ENCODE measurements at places on chromosomes 12 and 14.

DNA sequence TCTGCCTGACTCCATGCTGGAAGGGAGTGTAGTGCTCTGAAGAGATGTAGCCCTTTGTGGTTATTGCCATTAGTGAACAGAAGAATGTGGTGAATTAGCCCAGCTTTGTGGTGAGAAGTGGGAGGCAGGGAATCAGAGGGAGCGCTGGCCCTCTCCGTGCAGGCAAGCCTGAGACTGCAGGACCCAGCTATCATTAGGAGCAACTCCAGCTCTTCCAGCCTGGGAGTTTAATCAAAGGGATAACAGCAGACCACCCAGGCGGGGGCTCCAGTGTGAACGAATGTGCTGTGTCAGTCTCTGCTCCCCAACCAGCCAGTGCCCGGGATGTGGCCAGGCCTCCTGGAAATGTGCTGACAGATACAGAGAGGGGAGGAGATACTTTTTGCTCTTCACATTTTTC, 142.7 kb downstream of the TTLL5 start:
- DNase-seq = no peak

DNA sequence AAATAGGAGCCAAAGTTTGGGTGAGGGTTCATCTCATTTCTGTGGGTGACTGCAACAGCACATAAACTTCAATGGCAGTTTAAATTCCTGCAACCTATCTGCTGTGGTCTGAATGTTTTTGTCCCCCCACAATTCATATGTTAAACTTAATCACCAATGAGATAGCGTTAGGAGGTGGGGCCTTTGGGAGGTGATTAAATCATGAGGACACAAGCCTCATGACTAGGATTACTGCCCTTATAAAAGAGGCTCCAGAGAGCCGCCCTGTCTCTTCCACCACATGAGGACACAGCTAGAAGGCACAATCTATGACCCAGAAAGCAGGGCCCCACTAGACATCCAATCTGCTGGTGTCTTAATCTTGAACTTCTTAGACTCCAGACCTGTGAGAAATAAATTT, 3.8 kb upstream of the CCDC91 start:
- DNase-seq = no peak

DNA sequence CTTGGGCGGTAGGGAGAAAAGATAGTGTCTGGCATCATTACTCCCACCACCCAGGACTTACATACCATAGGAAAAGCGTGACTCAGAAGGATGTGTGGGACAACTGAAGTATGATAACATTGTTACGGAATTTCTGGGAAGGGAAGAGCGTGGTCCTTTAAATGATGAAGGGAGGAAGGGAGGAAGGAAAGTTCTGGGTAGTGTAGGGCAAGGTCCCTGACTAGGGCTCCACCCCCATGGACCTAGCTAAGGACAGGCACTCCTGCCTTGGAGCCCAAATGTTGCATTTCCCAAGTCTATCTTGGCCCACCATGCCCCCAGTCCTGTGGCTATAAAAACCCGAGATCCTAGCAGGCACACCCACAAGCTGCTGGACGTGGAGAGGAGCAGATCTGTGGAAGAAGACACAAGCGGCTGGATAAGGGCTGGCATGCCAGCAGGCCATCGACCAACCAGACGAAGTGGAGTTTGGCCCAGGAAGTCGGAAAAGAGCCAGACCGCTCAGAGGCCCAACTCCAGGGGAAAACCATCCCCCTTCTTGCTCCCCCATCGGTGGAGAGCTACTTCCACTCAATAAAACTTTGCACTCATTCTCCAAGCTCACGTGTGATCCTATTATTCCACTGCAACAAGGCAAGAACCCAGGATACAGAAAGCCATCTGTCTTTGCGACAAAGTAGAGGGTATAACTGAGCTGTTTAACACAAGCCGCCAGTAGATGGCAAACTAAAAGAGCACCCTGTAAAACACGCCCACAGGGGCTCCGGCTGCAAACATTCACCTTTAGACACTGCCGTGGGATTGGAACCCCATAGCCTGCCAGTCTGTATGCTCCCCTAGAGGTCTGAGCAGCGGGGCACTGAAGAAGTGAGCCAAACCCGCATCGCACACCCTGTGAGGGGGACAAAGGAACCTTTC, 23.0 kb upstream of the RAB21 start:
- no peak for DNase-seq

GRCh38 chr12:52980650-52981423, 25.4 kb upstream of the EIF4B start:
- peak; percentile 86 for DNase-seq

- peak; percentile 88 for DNase-seq
Observed at GRCh38 chr12:112792301-112792700, 753 bp downstream of the RPH3A start.

Measured in NCI-H1105 treated with DMSO at 0.1 percent for 48 hours (cell line).